ENCODE measurements at places on chromosomes 1 and 21.

GRCh38 chr1:52127181-52128180 lies 14.4 kb upstream of the ZFYVE9 start:
- H3K27ac ChIP-seq, result no peak overlapping the region
- H3K4me3 ChIP-seq, result no peak overlapping the region
- H3K36me3 ChIP-seq, result no peaks in the 10 kb centered on the region
- no peaks in the 10 kb centered on the region for H3K4me1 ChIP-seq

- H3K36me3 ChIP-seq, result peaks cover 6% of the 10 kb centered on the region
- no peak overlapping the region for H3K27ac ChIP-seq
- DNase-seq, result no peak
- no peak overlapping the region for H3K4me3 ChIP-seq
Observed at GRCh38 chr1:210677533-210677932, 348.8 kb downstream of the HHAT start.

DNA sequence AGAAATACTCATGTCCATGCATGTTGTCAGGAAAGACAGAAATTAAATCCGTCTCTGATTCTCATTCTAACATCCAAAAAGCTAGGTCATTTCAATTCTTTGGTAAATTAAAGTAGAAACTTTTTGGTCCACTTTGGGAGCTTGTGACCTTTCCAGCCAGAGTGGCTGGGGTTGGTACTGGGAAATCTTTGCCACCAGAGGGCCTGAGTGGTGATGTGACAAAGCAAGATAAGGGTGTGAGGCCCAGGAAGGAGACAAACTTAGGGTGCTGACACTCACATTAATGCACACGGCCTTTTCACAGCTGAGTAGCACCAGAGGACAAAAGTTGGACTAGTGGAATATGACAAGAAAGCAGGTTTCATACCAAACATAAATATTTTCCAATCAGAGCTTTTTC lies 144.3 kb downstream of the DNM3 start:
- H3K4me1 ChIP-seq, result no peaks in the 10 kb centered on the region
- no peak for DNase-seq
- peaks cover 10% of the 10 kb centered on the region for H3K27me3 ChIP-seq
- no peak overlapping the region for H3K4me3 ChIP-seq
- H3K36me3 ChIP-seq, result no peaks in the 10 kb centered on the region

DNA sequence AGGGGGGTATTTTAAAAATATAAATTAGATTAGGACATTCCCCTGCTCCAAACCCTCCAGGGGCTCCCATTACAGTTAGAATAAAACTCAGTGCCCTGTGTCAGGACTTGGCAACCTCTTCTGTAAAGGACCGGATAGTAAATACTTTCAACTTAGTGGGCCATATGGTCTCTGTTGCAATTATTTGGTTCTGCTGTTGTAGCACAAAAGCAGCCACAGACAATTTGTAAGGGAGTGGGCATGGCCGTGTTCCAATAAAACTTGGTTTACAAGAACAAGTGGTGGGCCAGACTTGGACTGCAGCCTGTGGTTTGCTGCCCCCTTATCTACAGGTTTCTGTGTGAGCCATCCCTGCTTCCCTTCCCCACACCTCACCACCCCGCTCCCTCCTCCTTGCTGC lies 92.0 kb downstream of the ACTL8 start:
- H3K4me1 ChIP-seq, result no peaks in the 10 kb centered on the region
- H3K27me3 ChIP-seq, result peaks cover 23% of the 10 kb centered on the region
- H3K4me3 ChIP-seq, result no peak overlapping the region

DNA sequence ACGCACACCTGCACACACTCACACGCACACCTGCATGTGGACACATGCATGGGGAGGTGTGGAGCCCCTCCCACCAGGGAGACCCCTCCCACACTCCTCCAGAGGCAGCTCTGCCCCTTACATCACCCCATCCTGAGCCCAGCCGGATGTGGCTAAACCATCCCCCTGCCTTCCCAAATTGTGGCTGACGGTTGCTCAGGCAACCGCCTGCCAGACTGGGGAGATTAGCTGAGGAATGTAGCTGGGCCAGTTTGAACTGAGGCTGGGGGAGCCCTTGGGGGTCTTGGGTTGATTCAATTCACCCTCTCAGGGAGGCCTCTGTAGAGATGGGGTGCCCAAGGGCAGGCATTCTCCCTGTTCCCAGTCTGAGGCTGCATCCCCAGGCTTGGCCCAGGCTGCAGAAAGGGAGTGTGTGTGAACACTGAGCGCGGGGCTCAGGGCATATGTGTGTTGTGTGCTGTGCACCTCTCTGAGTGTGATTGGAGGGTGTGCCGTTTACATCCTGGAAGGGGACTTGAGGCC lies 12.9 kb downstream of the PTPRU start:
- no peak overlapping the region for H3K27ac ChIP-seq
- no peaks in the 10 kb centered on the region for H3K27me3 ChIP-seq
- DNase-seq, result no peak
- no peaks in the 10 kb centered on the region for H3K4me1 ChIP-seq
- no peak overlapping the region for H3K4me3 ChIP-seq

GRCh38 chr21:42154237-42155044 lies 64.5 kb upstream of the ABCG1 start:
- no peaks in the 10 kb centered on the region for H3K4me1 ChIP-seq
- no peaks in the 10 kb centered on the region for H3K36me3 ChIP-seq
- peaks cover 37% of the 10 kb centered on the region for H3K27me3 ChIP-seq
- no peak for DNase-seq

DNA sequence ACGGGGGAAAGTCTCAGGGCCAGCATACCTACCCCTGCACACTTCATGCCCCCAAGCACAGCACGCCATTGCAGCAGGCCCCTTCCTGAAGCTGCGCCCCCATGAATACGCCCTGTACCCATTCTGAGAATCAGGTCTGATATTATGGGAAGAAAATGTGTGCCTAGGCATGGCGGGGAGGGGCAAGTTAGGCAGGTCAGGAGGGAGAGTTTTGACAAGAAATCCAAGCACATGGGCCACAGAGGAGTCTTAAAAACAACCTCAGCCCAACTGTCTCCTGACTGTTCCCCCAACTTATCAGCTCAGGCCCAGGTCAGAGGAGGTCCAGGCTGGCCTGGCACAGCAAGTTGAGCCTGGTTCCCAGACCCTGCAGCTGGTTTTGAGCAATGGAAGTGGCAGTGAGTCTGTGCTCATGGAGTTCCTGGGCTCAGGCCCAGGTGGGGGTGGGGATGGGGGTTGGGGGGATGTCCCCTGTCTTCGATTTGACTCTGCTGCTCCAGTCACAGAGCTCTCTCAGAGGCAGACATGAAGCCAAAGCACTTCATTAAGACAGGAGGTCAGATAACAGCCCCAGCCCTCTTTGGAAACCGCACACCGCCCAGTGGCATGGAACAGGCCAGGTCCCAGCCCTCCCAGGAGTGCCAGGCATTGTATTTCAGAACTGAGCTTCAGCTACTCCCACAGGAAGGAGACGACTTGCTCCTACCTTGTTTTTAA lies 20.6 kb upstream of the BCAR3 start:
- no peak for DNase-seq
- H3K36me3 ChIP-seq, result no peaks in the 10 kb centered on the region
- no peak overlapping the region for H3K4me3 ChIP-seq
- no peaks in the 10 kb centered on the region for H3K27me3 ChIP-seq
- no peaks in the 10 kb centered on the region for H3K4me1 ChIP-seq

GRCh38 chr1:77732090-77732489 lies 27.6 kb downstream of the USP33 start:
- H3K4me1 ChIP-seq, result no peaks in the 10 kb centered on the region
- peaks cover 69% of the 10 kb centered on the region for H3K36me3 ChIP-seq
- H3K27me3 ChIP-seq, result no peaks in the 10 kb centered on the region
- H3K27ac ChIP-seq, result peak overlapping the region; percentile 7

- peaks cover 11% of the 10 kb centered on the region for H3K36me3 ChIP-seq
- H3K4me3 ChIP-seq, result no peak overlapping the region
- no peak overlapping the region for H3K27ac ChIP-seq
- DNase-seq, result no peak
- peaks cover 27% of the 10 kb centered on the region for H3K27me3 ChIP-seq
Observed at GRCh38 chr1:212621949-212622305, 13.4 kb downstream of the ATF3 start.

- peaks cover 29% of the 10 kb centered on the region for H3K36me3 ChIP-seq
- peaks cover 43% of the 10 kb centered on the region for H3K4me1 ChIP-seq
- DNase-seq, result no peak
Observed at GRCh38 chr21:46459356-46460112, 843 bp downstream of the DIP2A start.

GRCh38 chr1:182601416-182601786 lies 2.8 kb downstream of the RGS16 start:
- no peak overlapping the region for H3K4me3 ChIP-seq
- DNase-seq, result peak; percentile 73
- peaks cover 13% of the 10 kb centered on the region for H3K4me1 ChIP-seq
- peaks cover 13% of the 10 kb centered on the region for H3K27me3 ChIP-seq
- H3K36me3 ChIP-seq, result peaks cover 10% of the 10 kb centered on the region
- no peak overlapping the region for H3K27ac ChIP-seq

DNA sequence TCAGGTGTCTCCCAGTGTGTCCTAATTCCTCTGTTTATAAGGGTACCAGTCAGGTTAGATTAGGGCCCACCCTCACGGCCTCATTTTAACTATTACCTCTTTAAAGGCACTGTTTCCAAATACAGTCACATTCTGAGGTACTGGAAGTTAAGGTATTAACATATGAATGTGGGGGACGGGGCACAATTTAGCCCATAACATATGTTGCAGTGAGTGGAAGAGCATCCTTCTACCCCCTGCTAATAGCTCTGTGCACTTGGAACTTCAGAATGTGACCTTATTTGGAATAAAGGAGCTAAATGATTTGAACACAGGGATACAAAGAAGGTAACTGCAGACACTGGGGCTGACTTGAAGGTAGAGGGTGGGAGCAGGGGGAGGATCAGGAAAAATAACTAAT lies 67.3 kb upstream of the ADGRL2 start:
- H3K4me3 ChIP-seq, result no peak overlapping the region
- no peak overlapping the region for H3K27ac ChIP-seq
- no peaks in the 10 kb centered on the region for H3K4me1 ChIP-seq
- H3K27me3 ChIP-seq, result no peaks in the 10 kb centered on the region
- DNase-seq, result no peak
- H3K36me3 ChIP-seq, result no peaks in the 10 kb centered on the region

DNA sequence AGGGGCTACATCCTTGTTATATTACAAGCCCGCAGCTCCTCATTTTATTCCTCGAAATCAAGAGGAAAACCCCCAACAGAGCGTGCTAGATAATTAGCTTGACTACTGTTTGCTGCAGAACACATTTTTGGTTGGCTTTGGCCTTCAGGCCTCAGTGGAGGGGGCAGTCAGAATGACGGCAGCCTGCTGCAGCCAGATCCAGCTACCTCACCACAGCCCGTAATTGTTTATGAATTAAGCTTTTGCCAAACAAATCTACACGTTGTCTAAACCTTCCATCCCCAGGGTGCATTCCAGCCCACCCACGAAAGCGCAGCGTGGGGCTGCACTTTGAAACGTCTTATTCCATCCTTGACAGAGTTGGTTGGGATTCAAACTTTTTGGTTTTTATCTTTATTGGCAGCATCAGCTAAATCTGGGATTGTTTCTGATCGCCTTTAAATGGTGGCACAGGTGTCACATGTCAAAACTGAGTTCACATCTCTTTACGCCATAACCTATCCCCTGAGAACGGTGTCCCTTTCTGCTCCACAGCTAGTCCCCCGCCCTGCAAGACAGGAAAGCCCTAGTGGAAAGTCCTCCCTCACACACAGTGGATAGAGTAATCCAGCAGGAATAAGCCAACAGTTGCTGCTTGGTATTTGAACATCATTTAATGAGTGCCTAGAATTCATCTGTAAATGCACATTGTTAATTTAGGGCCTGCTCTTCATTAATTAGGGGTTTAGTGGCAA lies 195.5 kb downstream of the LMO4 start:
- H3K4me3 ChIP-seq, result no peak overlapping the region
- DNase-seq, result no peak
- no peaks in the 10 kb centered on the region for H3K36me3 ChIP-seq
- H3K27ac ChIP-seq, result no peak overlapping the region
- no peaks in the 10 kb centered on the region for H3K4me1 ChIP-seq

- H3K27me3 ChIP-seq, result peaks cover 6% of the 10 kb centered on the region
- peaks cover 3% of the 10 kb centered on the region for H3K36me3 ChIP-seq
- no peak within 1 kb of the TSS for H3K27ac ChIP-seq
Observed at GRCh38 chr1:6205849-6206519, at the start of gene RNF207. RNF207 (plus strand) TSS chr1:6206119; CDS start chr1:6206536, 417 bp downstream.

DNA sequence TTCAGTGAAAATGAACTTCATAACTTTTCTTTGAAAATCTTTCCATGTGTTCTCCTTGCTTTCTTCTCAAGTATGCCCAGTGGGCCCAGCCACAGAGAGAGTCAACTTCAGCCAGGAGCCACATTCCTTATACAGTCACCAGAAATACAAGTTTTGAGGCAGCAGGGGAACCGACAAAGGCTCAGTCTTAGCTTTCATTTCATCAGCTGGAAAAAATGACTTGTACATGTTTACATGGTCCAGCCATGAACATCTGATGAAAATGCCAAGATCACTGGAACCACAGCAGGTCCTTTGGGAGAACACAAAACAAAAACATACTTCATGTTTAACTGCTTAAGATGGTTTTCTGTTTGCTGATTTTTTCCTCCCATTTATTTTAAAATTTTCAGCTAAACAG lies 72.5 kb downstream of the SYDE2 start:
- DNase-seq, result no peak
- no peaks in the 10 kb centered on the region for H3K4me1 ChIP-seq
- H3K4me3 ChIP-seq, result no peak overlapping the region
- H3K27me3 ChIP-seq, result no peaks in the 10 kb centered on the region
- no peak overlapping the region for H3K27ac ChIP-seq
- H3K36me3 ChIP-seq, result no peaks in the 10 kb centered on the region

GRCh38 chr1:113579256-113580018 lies 179.8 kb downstream of the PHTF1 start:
- no peaks in the 10 kb centered on the region for H3K4me1 ChIP-seq
- H3K36me3 ChIP-seq, result no peaks in the 10 kb centered on the region
- H3K4me3 ChIP-seq, result no peak overlapping the region
- H3K27me3 ChIP-seq, result no peaks in the 10 kb centered on the region

DNA sequence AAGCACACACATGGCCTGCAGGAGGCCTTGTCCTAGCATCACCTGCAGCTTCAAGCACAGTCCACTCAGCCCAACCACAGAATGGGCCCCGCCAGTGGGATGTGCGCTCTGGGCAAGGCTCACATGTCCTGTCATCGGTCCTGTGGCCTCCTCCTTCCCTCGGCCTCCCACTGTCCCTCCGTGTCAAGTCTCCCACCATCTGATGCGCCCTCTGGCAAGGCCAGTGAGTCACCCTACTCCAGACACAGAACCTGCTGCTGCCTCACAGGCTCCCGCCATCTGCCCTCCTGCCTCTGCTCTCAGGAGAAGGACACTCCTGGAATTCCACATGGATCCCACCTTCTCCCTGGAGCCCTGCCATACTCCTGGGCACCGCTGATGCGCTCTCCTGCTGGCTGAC lies 14.2 kb downstream of the KCNAB2 start:
- peaks cover 36% of the 10 kb centered on the region for H3K4me1 ChIP-seq
- no peak overlapping the region for H3K27ac ChIP-seq
- no peak overlapping the region for H3K4me3 ChIP-seq
- H3K27me3 ChIP-seq, result no peaks in the 10 kb centered on the region
- DNase-seq, result no peak
- H3K36me3 ChIP-seq, result peaks cover 24% of the 10 kb centered on the region
